ENCODE measurements at places on chromosomes 16 and 17. TPM values are rescaled to one million over a fixed set of nuclear protein-coding genes. Genes with fewer than 3 reads are reported as not detected.

GRCh38 chr17:67239597-67239996 is 5.4 kb downstream of the HELZ start:
- no peak for DNase-seq

Gene SDK2
- 9.9 TPM for polyA plus RNA-seq

GRCh38 chr17:688100-688989 is 26.3 kb downstream of the VPS53 start:
- no peak for DNase-seq

- DNase-seq: no peak
These were observed at the start of gene TEKT5 for GRCh38 chr16:10694830-10695229. TSS of gene TEKT5 (minus strand) at chr16:10694930. CDS start at chr16:10694873, 57 bp downstream.

- peak; percentile 58 for DNase-seq
These were observed 224.7 kb upstream of the IRX3 start for GRCh38 chr16:54511222-54511731.

Gene PRR14
- 51.8 TPM for polyA plus RNA-seq

DNA sequence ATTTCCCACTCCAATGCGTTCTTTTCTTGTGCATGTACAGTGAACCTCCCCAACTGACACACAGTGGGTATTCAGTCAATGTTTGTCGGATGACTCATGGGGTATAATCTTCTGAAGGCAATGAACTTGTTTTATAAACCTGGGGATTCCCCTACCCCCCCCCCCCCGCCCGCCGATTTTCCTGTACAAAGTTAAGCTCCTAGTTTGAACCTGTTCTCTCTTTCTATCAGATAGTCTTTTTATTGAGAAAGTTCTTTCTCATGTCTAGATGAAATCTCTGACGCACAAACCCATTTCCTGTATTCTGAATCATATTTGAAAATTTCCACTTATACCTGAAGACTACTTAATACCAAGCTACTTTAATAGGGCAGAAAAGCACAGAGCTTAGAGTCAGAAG is 338.3 kb downstream of the CA10 start:
- no peak for DNase-seq

Gene TMEM204
- 17.6 TPM for polyA plus RNA-seq

GRCh38 chr17:32253117-32253611 is 12.5 kb upstream of the RHBDL3 start:
- peak; percentile 56 for DNase-seq

Gene USP6
- polyA plus RNA-seq: 14.7 TPM

- DNase-seq: peak; percentile 20
These were observed 430 bp downstream of the HAPSTR1 start for GRCh38 chr16:9091867-9092281.

GRCh38 chr17:27747462-27748359 is 52.6 kb downstream of the NOS2 start:
- no peak for DNase-seq

DNA sequence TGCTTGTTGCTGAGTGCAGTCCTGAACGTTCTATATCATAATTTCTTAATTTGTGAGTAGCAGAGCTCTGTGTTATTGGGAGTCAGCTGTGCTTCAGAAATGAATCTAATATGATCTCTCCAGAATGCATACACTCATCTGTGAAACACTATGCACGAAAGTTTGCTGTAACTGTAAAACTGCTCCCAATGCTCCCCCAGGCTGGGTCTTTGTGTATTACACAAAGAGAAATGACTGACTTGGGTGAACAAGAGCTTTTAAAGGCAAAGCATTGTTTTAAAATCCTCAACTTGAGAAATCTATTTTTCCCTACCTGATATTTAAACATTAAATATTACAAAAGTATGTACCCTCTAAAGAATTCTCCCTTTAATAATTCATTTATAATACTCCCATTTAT is 636.7 kb upstream of the KIF2B start:
- no peak for DNase-seq

Gene PYCARD
- 13.1 TPM for polyA plus RNA-seq

- DNase-seq: peak; percentile 23
These were observed 31.7 kb downstream of the OSBPL7 start for GRCh38 chr17:47789611-47790561.

GRCh38 chr17:73105431-73105830 is 12.9 kb upstream of the SLC39A11 start:
- no peak for DNase-seq

- DNase-seq: no peak
These were observed 16.2 kb upstream of the STAT3 start for GRCh38 chr17:42404326-42405055.

- no peak for DNase-seq
These were observed 3.2 kb upstream of the SLC47A2 start for GRCh38 chr17:19719355-19720209.

DNA sequence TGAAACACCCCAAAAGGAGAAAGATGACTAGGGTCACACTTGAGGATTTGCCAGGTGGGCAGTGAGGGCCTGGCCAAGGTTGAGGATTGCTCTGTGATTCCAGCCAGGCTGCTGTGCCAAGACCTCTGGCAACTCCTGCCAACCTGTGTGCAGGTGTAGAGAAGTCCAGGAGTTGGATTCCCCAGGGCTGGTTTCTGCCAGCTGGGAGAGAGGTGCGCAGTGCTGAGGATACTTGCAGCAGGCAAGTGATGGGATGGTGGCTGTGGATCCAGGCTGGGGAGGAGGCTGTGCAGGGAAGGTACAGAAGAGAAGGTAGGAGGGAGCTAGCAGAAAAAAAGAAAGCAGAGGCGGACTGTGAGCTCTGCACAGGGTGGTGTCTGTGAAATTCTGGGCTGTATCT is 6.6 kb downstream of the RIPOR1 start:
- DNase-seq: no peak

DNA sequence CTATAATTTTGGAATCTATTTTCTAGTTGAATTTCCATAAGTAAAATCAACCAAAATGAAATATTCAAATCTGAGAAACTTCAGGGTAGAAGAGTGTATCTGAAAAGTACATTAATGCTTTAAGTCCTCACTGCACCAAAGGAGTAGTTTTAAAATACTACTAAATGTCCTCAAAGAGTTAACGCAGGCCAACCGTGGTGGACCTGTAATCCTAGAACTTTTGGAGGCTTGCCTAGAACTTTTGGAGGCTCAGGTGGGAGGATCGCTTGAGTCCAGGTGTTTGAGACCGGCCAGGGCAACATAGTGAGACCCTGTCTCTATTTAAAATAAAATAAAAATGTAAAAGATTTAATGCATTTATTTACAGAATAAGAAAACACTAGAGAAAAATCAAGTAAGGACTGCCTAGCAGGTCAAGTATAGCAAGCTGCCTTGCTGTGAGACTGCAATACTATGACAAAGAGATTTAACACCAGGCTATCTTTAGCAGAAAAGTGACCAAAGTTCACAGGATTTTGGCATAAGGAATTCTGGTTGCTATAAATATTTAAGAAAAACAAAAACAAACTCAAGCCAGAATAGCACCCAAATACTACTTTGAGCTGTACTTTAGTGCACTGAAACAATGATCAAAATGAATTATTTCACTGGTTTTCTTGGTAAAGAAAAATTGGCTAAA is 41.0 kb downstream of the CHCT1 start:
- DNase-seq: peak; percentile 41

Gene PTX4
- polyA plus RNA-seq: not detected

Gene ANKS4B
- polyA plus RNA-seq: 5.1 TPM

- no peak for DNase-seq
These were observed 113.2 kb upstream of the IRX5 start for GRCh38 chr16:54817432-54817831.

- DNase-seq: no peak
These were observed 34.7 kb upstream of the AKAP1 start for GRCh38 chr17:57050306-57050705.

Gene DNAI2
- polyA plus RNA-seq: 0.40 TPM

- DNase-seq: no peak
These were observed 16.6 kb downstream of the LDHD start for GRCh38 chr16:75099738-75100602.

DNA sequence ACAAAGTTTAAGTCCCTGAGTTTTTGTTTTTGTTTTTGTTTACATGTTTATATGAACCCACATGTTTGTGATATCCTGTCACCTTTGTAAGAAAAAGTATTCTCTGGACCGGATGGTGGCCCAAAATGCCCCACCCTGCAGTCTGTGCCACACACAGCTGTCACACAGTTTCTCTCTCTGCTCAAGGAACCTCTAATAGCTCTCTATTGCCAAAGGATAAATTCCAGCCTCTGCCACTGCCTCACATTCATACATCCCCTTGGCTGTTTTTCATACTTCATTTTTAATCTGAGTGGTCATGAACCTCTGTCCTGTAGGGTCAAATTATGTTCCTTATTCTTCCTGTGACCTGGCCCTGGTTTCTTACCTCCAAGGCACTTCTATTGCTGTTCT is 520.3 kb upstream of the CDH5 start:
- DNase-seq: no peak

Gene VMO1
- 0.74 TPM for polyA plus RNA-seq

DNA sequence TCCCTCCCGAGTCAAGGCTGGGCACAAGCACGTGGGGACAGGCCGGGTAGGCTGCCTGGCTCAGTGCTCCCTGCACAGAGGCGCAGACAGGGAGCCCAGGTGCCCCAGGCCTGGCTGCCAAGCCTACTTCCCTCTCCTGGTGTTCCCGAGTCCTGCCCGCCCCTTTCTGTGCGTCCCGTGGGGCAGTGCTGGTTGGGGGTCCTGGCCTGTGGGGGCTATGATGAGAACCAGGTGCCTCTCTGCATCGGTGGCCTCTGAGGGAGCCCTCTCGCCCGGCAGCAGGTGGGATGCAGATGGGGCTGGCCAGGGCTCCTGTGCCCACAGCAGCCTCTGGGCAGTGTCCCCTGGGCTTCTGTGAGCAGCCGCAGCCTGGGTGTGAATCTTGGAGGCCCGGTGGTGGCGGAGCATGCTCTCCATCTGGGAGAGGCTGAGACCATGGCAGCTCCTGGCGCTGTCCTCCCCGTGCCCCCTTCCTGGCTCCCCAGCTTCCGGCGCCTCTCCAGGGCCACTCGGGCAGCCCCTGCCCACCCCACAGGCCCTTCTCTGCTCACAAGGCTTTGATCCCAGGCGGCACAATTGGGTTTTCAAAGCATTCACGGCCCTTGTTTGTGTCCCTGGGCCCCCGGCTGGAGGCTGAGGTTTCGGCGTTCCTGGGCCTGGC is 7.2 kb downstream of the CENPX start:
- DNase-seq: no peak

Gene KRTAP2-3
- polyA plus RNA-seq: not detected

- no peak for DNase-seq
These were observed 435.3 kb downstream of the HAPSTR1 start for GRCh38 chr16:9526791-9527190.

DNA sequence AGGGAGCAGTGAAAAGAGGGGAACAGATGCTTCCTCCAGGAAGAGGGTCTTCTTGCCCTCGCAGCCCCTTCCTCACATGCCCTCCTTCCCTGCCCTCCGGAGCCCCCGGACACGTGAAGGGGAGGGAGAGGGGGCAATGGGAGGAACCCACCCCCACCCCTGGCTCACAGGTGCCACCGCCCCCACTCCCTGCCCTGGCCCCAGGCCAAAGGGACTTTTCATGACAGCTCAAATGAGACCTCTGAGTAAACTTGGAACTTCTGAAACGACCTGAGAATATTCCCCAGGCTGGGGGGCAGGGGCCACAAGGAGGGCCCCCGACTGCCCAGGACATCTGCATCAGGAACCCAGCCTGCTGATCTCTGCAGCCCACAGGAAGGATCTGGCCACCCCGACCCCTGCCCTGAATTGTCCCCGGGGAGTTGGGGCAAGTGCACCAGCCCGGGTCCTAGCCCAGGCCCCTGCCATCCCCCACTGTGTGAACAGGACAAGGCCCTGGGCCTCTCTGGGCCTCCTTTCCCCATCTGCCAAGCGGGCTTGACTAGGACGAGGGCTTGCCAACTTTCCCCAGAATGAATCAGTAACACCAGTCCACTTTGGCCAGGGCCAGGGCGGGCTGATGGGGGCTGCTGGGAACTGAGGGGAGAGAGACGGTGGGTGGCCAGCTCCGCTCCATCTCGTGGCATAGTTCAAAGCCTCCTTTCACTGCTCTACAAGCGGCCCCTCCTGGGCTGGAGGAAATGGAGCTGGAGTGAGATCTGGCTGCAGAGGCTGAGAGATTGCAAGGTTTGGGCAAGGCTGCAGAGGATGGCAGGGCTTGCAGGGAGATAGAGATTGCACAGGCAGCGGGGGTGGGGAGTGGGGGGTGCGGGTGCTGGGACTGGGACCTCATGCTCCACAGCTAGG is 3.8 kb downstream of the IL21R start:
- no peak for DNase-seq

Gene SMIM5
- 8.1 TPM for polyA plus RNA-seq

Gene CFAP97D1
- polyA plus RNA-seq: 0.10 TPM

DNA sequence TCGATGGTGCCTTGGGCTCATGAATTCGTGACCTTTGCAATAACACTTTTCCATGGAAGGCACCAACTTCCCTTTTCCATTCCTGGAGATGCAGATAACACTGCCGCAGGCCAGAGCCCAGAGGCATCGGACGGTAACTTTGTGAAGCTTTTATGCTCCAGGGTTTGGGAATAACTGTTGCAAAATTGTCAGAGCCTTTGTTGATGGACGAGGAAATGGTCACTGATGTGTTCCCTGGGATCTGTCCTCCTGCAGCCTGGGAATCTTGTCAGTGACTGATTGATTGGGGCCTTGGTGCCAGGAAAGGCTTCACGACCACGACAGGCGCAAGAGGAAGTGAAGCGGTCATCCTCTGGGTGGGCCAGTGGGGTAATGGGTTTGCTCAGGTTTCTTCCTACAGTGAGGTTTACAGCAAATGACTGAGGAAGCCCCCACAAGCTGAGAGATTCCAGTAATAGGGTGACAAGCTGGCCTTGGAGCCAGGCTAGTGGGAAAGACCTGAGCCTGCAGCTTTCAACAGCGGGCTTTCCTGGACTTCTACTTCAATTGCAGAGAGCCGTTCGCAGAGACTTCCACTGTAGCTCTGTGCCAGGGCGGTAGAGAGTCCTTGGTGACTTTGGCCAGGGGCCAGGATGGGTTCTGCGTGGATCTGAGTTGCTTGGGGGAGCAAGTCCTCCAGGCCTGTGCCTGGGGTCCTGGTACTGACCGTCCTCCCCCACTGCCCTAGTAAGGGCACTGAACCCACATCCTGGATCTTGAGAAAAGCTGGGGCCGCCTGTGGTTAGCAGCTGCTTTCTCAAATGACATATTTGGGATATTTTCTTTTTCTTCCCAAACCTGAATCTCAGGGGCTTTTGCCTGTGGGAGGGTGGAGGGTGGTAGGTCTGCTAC is 37.6 kb downstream of the PGS1 start:
- no peak for DNase-seq

DNA sequence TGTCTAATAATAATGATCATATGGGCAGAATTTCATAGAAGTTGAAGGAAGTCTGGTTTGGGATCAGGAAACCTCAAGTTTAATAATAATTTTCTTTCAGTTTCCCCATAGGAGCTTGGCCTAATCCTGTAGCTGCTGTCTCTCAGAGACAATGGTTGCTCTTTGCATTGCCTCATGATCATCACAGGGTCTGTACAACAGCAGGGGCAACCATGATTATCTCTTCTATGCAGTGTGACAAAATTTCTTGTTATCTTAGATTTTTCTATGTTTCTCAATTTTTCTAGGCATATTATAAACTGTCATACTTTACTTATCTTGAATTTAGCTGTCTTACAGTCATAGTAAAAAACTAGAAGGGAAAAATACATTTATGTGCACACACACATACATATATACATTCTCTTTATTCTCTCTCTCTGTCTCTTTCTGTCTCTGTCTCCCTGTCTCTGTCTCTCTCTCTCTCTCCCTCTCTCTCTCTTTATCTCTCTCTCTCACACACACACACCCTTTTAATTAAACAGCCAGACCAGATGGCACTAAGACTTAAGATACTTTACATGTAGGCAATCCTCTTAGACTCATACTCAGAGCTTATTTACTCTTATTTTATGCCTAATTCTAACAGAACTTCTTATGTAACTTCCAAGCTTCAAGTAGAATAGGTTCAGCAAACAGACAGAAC is 30.5 kb downstream of the SMIM36 start:
- no peak for DNase-seq

Gene TBC1D3H
- 9.8 TPM for polyA plus RNA-seq

- DNase-seq: no peak
These were observed 69.2 kb downstream of the CDK12 start for GRCh38 chr17:39530513-39530912.
